ENCODE measurements at places on chromosomes 5 and 9. TPM values are rescaled to one million over a fixed set of nuclear protein-coding genes. Genes with fewer than 3 reads are reported as not detected.

Gene NRG2
- total RNA-seq: 0.23 TPM

- no peak overlapping the region for H3K27ac ChIP-seq
- peak overlapping the region; percentile 9 for H3K4me3 ChIP-seq
- peaks cover 14% of the 10 kb centered on the region for H3K27me3 ChIP-seq
- peaks cover 13% of the 10 kb centered on the region for H3K4me1 ChIP-seq
Measured at GRCh38 chr5:151384106-151384505, 36.7 kb upstream of the SLC36A2 start.

Gene ALDOB
- total RNA-seq: not detected

DNA sequence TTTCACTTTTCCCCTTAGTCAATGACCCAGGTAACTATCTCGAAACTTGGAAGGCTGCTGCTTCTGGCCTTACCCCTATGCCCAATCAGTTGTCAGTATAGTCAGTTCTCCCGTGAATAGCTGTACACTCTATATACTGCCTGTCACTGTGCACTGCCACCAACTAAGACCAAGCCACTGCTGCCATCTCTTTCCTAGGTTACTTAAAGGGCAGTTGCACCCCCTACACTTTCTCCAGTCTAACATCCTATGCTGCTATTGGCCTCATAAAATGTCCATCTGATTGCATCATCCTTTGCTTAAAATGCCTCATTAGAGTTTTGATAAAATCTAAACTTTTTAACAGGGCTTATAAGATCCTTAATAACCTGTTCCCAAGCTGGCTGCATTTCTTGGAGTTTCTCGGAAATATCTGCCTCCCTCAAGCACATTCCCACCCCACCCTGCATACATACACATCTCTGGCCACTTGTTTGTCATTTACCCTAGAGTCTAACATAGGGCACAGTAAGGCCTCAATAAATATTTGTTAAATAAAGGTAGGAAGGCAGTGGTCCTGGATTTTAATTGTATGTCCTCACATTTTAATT lies 32.8 kb upstream of the TNFAIP8 start:
- no peak overlapping the region for H3K4me3 ChIP-seq
- H3K27ac ChIP-seq: peak overlapping the region; percentile 98
- peak; percentile 54 for DNase-seq
- peaks cover 9% of the 10 kb centered on the region for H3K36me3 ChIP-seq
- no peaks in the 10 kb centered on the region for H3K27me3 ChIP-seq
- peaks cover 44% of the 10 kb centered on the region for H3K4me1 ChIP-seq

DNA sequence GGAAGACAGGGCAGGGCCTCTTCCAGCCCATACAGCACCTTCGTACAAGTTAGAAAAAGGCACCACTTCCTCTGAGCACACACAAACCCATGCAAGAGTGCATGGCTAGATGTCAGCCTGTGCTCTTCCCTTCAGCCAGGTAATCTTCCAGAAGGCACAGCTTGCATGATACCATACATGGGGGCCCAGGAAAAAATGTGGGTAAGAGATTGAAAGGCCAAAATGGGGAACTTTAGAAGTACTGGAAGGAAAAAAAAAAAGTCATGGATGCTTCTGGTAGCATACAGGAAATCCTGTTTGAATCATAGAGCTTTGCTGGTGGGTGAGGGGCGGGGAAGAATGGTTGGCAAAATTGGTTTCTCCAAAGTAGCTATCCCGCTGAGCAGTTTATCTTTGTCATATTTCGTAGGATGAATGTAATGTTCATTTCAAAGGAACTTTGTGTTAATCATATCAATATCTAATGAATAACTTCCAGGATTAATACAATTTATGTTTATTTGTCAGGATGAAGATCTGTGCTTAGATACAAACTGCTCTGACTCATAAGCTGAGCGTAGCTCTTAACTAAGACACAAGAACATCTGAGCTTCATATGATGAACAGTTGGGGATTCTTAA lies 78.2 kb upstream of the MAP3K1 start:
- no peaks in the 10 kb centered on the region for H3K36me3 ChIP-seq
- no peak for DNase-seq
- H3K4me1 ChIP-seq: no peaks in the 10 kb centered on the region
- H3K27ac ChIP-seq: no peak overlapping the region

- H3K4me3 ChIP-seq: no peak overlapping the region
- no peaks in the 10 kb centered on the region for H3K36me3 ChIP-seq
- no peak overlapping the region for H3K27ac ChIP-seq
- H3K4me1 ChIP-seq: no peaks in the 10 kb centered on the region
Measured at GRCh38 chr9:135088348-135088978, 995 bp downstream of the OLFM1 start.

Gene PCDHA11
- total RNA-seq: 0.27 TPM

Gene TMC1
- not detected for total RNA-seq

Gene IRX2
- 35.4 TPM for total RNA-seq

DNA sequence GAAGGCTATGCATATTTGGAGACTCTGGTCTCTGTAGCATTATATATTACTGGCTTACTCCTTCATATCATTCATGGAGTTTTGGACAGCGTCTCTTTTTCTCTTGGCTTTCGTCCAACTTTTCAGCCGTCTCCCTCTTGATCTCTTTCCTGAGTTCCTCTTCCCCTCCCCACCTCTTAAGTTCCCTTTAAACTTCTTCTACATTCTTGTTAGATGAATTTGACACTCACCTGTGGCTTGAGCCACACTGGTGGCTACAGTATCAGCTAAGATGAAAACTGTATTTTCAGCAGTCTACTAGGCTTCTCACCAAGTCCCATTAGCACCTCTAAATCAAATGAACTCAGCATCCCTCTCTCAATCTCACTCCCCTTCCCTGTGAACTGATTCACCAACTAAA lies 128.1 kb downstream of the STARD4 start:
- H3K27ac ChIP-seq: no peak overlapping the region
- H3K36me3 ChIP-seq: no peaks in the 10 kb centered on the region
- H3K4me3 ChIP-seq: no peak overlapping the region
- H3K27me3 ChIP-seq: no peaks in the 10 kb centered on the region
- no peaks in the 10 kb centered on the region for H3K4me1 ChIP-seq

Gene TEX48
- total RNA-seq: not detected

DNA sequence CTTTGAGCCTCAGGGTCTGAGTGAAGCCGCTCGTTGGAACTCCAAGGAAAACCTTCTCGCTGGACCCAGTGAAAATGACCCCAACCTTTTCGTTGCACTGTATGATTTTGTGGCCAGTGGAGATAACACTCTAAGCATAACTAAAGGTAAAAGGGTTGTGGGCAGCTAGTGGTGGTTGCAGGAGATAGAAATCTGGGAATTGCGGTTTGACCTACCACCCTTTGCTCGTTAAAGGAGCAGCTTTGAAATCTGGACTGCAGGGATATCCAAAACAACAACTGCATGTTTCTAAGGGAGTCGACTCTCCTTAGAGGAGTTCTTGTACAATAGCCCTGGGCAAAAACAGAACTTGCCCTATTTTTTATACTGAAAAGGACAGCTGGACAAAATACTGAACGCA lies 19.0 kb downstream of the ABL1 start:
- peaks cover 9% of the 10 kb centered on the region for H3K4me1 ChIP-seq
- H3K36me3 ChIP-seq: peaks cover 69% of the 10 kb centered on the region
- no peak overlapping the region for H3K27ac ChIP-seq

GRCh38 chr5:14068136-14068535 lies 75.0 kb upstream of the TRIO start:
- no peak for DNase-seq
- H3K27me3 ChIP-seq: no peaks in the 10 kb centered on the region
- no peaks in the 10 kb centered on the region for H3K36me3 ChIP-seq
- no peaks in the 10 kb centered on the region for H3K4me1 ChIP-seq

DNA sequence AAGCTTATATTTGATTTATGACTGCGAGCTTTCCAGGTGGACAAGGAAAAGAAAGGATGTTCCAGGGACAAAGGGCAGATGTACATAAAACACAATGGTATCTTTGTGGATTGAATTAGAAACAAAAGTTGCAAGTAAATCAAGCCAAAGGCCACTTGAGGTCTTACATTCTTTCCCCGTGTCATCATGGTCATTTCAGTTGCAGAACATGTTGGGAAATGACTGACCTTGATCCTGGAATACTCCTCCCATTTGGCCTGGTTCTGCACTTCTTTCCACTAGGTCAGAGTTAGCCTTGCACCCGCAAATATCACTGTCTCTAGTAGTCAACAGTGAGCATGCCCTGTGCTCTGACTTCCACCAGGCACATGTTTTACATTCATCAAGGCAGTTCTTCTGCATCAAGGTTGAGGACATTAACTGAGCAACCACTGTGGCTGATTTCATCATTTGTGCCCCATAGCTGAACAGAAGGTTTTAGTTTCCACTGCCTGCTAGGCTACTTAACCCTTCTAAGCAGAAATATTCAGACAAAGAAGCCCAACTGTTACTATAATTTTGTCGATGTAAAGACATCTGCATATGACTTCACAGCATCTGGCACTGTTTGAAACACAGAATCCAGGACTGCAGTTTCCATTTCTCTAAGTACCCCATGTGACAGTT lies 1161.7 kb upstream of the DMAC1 start:
- H3K4me1 ChIP-seq: no peaks in the 10 kb centered on the region
- H3K36me3 ChIP-seq: peaks cover 7% of the 10 kb centered on the region
- no peaks in the 10 kb centered on the region for H3K27me3 ChIP-seq
- DNase-seq: peak; percentile 0

Gene PCDHGB7
- 1.2 TPM for total RNA-seq

- H3K36me3 ChIP-seq: no peaks in the 10 kb centered on the region
- H3K27ac ChIP-seq: no peak overlapping the region
- H3K4me1 ChIP-seq: peaks cover 12% of the 10 kb centered on the region
- H3K4me3 ChIP-seq: no peak overlapping the region
- DNase-seq: no peak
Measured at GRCh38 chr5:158752656-158752973, 347.1 kb downstream of the EBF1 start.

DNA sequence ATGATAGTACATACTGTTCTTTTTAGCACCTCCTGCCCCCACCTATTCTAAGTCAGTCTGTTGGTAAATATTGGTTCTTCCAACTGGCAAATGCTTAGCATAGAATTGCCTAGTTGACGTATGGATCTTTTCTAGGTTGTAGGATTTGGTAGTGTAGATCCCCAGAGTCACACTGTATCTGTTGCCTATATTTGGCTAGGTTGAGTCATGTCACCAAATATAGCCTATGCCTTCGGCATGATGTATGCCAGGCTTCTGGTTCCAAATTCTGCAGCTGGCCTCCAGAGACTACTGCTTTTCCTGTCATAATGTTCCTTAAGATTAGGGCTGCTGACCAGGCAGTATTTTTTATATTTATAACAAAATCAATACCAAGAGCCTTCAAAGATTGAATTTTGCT lies 38.2 kb downstream of the CPEB4 start:
- H3K27ac ChIP-seq: no peak overlapping the region
- no peaks in the 10 kb centered on the region for H3K27me3 ChIP-seq
- H3K36me3 ChIP-seq: peaks cover 48% of the 10 kb centered on the region
- H3K4me1 ChIP-seq: peaks cover 41% of the 10 kb centered on the region
- no peak overlapping the region for H3K4me3 ChIP-seq
